ENCODE measurements at places on chromosomes 2 and 18. TPM values are rescaled to one million over a fixed set of nuclear protein-coding genes. Genes with fewer than 3 reads are reported as not detected.

ANKRD62 gene
- not detected for total RNA-seq

MC5R gene
- not detected for total RNA-seq

ASAP2 gene
- 63.4 TPM for total RNA-seq

CCDC141 gene
- 0.53 TPM for total RNA-seq

NEU4 gene
- total RNA-seq: 0.13 TPM

TFCP2L1 gene
- under 0.01 TPM for total RNA-seq

ITPRIPL1 gene
- 1.3 TPM for total RNA-seq

MYO1B gene
- 246 TPM for total RNA-seq

MCEE gene
- 23.0 TPM for total RNA-seq

FSIP2 gene
- total RNA-seq: 0.13 TPM

CCDC178 gene
- not detected for total RNA-seq

SPP2 gene
- not detected for total RNA-seq

IL1F10 gene
- not detected for total RNA-seq

FOXI3 gene
- total RNA-seq: not detected

PROM2 gene
- 0.20 TPM for total RNA-seq

RASGRP3 gene
- total RNA-seq: 3.0 TPM

FEV gene
- total RNA-seq: not detected

SERPINB2 gene
- total RNA-seq: 14.4 TPM

L3MBTL4 gene
- total RNA-seq: 0.13 TPM

RNF125 gene
- 0.13 TPM for total RNA-seq

RGPD4 gene
- not detected for total RNA-seq

FBXO15 gene
- 0.73 TPM for total RNA-seq

SS18 gene
- 113 TPM for total RNA-seq

ZDBF2 gene
- total RNA-seq: 17.0 TPM
